Muscle of back (tissue), 13 donors: ENCODE measurements at places on chromosomes 7 and 10. TPM values are rescaled to one million over a fixed set of nuclear protein-coding genes. Genes with fewer than 3 reads are reported as not detected.
A peak's percentile ranks its signal among the peaks of the same experiment; 100 is the strongest.

GRCh38 chr10:110706690-110707098, 62.6 kb downstream of the RBM20 start:
- no peak for DNase-seq

The BLNK gene
- 1.8 TPM for polyA plus RNA-seq

The TRPV5 gene
- 0.12 TPM for polyA plus RNA-seq

The GNGT1 gene
- not detected for polyA plus RNA-seq

DNA sequence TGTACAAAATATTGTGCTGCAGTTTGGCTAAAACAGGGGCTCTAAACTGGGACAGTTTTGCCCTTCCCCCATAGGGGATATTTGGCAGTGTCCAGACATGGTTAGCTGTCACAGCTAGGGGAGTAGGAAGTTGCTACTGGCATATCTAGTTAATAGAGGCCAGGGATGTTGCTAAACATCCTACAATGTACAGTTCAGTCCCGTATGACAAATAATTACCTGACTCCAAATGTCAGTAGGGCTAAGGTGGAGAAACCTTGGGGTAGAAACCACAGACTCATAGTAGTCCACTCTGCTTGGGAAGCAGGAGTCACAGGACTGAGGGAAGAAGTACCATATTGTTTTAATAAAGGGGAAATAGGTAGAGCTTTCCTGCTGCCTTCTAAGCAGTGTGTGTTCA, 39.8 kb downstream of the WBP1L start:
- DNase-seq, result no peak

The ITGB8 gene
- polyA plus RNA-seq, result 5.1 TPM

- DNase-seq, result peak; percentile 54
Observed at GRCh38 chr10:5442065-5442989, 30.0 kb downstream of the NET1 start.

DNA sequence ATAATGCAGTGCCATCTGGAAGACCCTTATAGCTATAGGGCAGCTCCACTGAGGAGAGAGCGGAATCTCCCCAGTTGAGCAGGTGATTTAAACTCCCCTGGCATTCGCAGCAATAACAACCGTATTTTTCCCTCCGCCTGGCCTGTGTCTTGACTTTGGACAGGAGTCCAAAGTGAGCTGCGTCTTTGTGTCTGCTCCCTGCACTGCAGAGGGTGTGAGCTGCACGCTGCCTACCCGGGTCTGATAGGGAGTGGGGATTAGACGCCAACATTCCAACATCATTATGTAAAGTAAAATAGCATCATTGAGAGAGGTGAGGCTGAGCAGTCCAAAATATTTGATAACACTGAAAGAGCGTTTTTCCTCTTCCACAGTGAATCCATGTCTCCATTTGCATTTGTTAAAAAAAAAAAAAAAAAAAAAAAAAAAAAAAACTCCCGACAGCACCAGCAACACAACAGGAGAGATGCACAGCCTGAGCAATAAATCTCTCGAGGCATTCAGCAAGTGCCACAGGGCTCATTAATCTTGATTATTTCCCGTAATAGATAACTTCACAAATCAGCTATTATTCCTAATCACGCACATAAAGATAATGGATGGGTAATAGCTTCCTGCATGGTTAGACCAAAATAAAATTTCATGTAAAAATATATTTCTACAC, 68.6 kb downstream of the CELF2 start:
- DNase-seq, result no peak

GRCh38 chr10:105611244-105611798, 970.2 kb downstream of the SORCS3 start:
- no peak for DNase-seq

DNA sequence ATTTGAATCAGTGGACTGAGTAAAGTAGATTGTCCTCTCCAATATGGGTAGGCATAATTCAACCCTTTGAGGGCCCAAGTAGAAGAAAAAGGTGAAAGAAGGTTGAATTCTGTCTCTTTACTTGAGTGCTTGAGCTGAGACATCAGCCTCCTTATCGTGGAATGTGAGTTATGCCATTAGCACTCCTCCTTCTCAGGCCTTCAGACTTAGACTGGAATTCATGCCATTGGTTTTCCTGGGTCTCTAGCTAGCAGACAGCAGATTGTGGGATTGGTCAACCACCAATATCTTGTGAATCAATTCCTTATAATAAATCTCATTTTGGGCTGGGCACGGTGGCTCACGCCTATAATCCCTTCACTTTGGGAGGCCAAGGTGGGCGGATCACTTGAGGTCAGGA, 89.2 kb downstream of the CUL2 start:
- DNase-seq, result no peak
